T-cell (primary cell): ENCODE measurements at places on chromosomes 4 and X.
A peak's percentile ranks its signal among the peaks of the same experiment; 100 is the strongest.

- no peaks in the 10 kb centered on the region for H3K4me1 ChIP-seq
- H3K4me3 ChIP-seq, result no peak overlapping the region
- DNase-seq, result no peak
- H3K27ac ChIP-seq, result no peak overlapping the region
Measured at GRCh38 chr4:39259571-39260330, 77.4 kb downstream of the WDR19 start.

- H3K36me3 ChIP-seq, result no peaks in the 10 kb centered on the region
- H3K27me3 ChIP-seq, result no peaks in the 10 kb centered on the region
- peaks cover 3% of the 10 kb centered on the region for H3K4me1 ChIP-seq
- DNase-seq, result no peak
- H3K4me3 ChIP-seq, result no peak overlapping the region
Measured at GRCh38 chrX:150704030-150704613, 10.9 kb downstream of the MTMR1 start.

GRCh38 chr4:99847362-99847976 is 30.8 kb downstream of the DAPP1 start:
- H3K27me3 ChIP-seq, result no peaks in the 10 kb centered on the region
- DNase-seq, result no peak
- H3K27ac ChIP-seq, result peak overlapping the region; percentile 62
- H3K36me3 ChIP-seq, result no peaks in the 10 kb centered on the region
- H3K4me3 ChIP-seq, result no peak overlapping the region

DNA sequence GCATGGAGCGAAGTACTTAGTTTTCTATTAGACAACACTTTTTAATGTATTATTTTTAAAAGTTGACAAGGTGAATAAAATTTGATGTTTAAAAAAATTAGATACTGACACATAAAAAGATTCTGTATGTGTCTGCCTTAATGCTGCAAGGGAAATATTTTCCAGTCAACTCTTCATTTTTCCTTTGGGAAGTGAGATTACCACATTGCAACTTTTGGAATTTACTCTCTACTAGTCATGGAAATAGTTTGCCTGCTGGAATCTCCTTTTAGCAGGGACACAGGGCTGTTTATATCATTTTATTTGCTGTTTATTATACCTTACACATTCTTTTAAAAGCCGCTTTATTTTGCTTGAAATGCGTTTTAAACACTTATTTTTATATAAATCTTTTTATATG is 135.1 kb downstream of the MID1 start:
- H3K36me3 ChIP-seq, result no peaks in the 10 kb centered on the region
- H3K4me1 ChIP-seq, result no peaks in the 10 kb centered on the region
- H3K4me3 ChIP-seq, result no peak overlapping the region
- H3K27ac ChIP-seq, result no peak overlapping the region
- DNase-seq, result no peak
